ENCODE measurements at places on chromosomes 1 and 21.
A peak's percentile ranks its signal among the peaks of the same experiment; 100 is the strongest.

- ATAC-seq, result peak; percentile 98
Observed at GRCh38 chr1:241551759-241552638, 19.8 kb downstream of the KMO start.

GRCh38 chr1:207964195-207964966, 53.5 kb upstream of the CD34 start:
- no peak for ATAC-seq

DNA sequence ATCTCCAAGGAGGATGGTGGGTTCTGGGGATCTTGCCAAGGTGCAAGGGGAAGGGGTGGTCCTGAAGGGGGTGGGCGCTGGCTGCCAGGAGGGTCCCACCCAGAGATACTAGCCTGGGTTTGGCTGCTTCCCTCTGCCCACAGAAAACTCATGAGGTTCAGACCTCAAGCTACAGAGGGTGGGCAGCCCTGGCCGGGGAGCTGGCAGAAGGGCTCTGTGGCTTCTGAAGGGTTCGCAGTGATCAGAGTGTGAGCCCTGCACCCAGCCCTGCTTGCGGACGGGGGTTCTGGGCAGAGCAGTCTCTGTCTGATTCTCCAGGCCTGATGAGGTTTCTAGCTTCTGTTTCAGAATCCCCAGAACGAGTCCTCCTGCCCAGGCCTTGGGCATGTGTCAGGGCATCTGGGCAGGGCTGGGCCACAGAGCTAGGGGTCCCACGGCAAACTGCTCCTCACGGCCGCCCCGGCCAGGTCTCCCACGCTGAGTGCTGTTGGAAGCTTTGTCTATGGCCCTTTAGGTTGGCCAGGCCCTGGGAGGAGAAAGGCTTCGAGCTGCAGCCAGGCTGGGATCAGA, 635 bp upstream of the MMEL1 start:
- no peak for ATAC-seq

GRCh38 chr1:183989078-183989577, 48.4 kb downstream of the COLGALT2 start:
- ATAC-seq, result peak; percentile 93

GRCh38 chr1:11731691-11732283, 4.1 kb upstream of the AGTRAP start:
- ATAC-seq, result no peak

DNA sequence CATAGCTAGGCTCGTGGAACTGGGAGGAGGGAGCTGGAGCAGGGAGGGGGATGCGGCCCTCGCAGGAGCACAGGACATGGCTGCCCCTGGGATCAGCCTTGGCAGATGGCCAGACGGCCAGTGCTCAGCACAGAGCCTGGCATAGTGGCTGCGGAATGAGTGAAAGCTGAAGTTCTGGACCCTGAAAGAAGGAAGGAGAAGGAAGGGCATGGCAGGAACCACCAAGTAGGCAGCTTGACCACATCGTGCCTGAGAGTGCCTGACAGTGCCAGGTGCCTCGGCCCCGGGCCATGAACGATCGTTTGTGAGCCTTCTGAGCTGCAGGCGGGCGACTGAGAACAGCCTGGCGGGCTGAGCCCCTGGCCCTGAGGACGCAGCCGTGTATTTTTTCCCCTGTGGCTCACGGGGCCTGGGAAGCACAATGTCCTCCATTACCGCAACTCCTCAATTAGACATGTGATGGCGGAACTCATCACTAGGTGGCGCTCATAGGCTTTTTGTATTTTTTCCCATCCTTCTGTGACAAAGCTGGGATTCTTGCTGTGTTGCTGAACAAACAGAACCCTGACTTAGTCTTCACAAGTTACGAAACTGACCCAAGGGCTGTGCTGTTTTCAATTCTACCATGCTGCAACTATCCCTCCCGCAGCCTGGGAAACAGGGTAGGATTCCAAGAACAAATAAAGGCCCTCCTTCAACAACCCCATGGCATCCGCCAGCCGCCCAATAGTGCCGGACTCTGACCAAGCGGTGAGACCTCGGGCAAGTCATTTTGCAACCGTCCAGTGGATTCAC, 29.9 kb upstream of the TMEM61 start:
- ATAC-seq, result peak; percentile 65

GRCh38 chr1:230827801-230828200, 40.5 kb downstream of the C1orf198 start:
- no peak for ATAC-seq

- ATAC-seq, result no peak
Observed at GRCh38 chr1:222098404-222098803, 356.5 kb upstream of the DUSP10 start.

DNA sequence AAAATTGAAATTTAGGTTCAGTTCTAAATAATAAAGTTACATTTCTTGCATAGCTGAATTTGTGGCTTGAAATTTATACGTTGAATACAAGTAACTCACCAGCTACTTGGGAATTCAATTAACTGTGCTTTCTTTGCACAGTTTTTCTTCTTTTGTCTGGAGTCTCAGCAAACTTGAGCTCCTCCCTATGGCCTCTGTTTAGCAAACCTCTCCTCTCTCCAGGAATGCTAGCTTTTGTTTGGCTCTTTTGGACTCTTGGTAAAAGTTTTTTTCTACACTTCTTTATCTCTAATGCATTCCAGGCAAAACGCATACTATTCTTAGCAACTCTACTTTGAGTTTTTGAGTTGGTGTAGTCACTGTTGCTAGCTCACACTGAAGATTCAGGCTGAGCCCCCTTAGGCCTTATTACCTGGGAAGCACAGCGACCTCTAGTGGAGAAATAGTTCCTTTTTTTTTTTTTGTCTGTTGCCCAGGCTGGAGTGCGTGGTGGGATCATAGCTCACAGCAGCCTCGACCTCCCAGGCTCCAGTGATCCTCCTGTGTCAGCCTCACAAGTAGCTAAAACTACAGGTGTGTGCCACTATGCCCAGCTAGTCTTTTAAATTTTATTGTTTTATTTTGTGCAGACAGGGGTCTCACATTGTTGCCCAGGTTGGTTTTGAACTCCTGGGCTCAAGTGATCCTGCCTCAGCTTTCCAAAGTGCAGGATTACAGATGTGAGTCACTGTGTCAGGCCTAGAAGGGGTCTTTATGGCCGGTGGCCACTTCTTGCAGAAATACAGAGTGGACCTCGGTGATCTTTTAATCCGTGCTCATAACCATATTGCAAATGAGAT, 61.7 kb downstream of the CASQ2 start:
- ATAC-seq, result peak; percentile 47

- ATAC-seq, result no peak
Observed at GRCh38 chr21:27380303-27380702, 413.4 kb upstream of the ADAMTS5 start.

- ATAC-seq, result no peak
Observed at GRCh38 chr1:9107136-9107535, 21.8 kb downstream of the GPR157 start.

DNA sequence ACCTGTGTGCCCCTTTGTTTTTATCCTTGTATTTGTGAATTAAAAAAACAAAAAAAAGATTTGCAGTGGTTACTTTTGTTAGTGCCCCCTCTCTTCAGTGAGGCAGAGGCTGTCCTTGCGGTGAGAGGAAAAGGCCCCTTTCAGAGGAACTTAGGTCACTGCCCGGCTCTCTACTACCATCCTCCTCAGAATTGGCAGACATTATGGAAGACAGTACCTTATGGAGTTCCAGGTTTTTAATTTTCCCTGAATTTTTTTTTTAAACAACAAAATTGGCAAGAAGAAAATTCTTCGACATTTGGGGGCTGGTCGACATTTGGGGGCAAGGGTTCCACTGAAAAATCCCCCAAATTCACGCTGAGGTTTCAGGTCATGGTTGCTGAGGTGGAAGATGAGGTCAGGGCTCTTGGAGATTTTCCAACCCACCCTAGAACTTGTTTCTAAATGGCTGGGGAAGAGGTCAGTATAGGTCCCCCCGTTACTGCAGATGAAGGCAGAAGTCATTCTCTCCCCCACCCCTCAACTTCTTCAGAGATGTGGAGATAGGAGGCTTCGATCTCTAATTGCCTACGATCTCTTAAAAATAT, 5.3 kb downstream of the RXFP4 start:
- ATAC-seq, result peak; percentile 22

DNA sequence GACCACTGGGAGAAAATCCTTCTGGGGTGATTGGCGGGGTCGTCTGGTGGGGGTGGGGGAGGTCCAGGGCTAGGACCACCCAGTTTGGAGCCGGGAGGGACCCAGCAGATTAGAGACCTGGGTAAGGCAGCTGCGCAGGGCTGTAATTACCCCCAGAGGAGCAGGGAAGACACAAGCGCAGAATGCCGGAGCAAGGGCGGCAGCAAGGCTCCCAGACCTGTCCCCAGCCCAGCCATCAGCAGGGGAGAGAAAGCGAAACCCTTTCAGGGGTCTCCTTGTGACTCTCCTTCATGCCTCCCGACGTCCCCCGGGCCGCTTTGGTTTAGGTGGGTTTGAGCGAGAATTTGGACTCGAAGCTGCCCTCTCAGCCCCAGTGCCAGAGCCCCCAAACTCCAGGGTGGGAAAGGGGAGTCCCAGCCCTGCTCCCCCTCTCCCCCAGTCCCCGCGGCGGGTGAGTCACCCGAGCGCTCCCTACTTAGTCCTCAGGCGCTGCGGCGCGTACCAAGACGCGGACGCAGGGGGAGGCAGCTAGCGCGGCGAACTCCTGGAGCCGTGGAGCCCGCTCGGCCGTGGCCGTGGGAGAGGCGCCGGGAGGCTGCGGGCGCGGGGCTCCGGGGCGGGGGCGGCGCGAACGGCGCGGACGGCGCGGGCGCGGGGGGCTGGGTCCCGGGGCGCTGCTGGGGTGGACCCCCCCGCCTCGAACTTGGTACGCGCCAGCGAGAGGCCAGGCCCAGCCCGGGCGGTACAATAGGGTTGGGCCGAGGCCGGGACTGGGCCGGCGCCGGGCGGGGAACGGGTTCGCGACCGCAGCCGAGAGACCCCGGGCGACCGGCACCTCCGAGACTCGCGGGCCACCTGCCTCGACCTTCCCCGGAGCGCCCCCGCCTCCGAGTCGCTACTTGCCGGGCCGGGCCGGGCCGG, at the start of gene MAP7D1:
TSS of gene MAP7D1 (plus strand) at position 753 of the 921 bp plus-strand sequence. CDS start 258 bp downstream, outside the sequence.
- peak; percentile 72 for ATAC-seq

DNA sequence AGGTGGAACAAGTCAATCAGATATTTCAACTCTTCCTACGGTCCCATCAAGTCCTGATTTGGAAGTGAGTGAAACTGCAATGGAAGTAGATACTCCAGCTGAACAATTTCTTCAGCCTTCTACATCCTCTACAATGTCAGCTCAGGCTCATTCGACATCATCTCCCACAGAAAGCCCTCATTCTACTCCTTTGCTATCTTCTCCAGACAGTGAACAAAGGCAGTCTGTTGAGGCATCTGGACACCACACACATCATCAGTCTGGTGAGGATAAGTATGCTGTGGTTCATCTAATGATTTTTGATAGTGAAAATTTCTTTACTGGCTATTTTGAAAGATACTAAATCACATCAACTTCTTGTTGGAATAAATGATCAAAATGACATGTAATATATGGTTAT, 67.7 kb upstream of the MPC2 start:
- no peak for ATAC-seq

DNA sequence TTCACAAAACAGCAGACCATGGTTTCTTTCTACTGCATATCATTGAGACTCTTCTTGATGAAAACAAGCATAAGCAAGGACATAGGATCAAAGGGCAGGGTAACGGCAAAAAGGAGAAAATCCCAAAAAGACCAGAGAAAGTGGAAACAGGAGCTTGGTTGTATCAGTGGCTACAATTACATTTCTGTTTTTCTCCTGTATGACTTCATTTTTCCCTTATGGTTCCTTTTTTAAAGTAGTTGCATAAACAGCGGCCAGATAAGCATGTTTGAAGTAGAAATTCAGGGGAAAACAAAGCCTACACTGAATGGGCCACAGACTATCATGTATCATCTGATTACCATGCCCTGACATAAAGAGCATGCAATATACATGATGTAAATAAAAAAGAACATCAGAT, 4.6 kb downstream of the EGLN1 start:
- ATAC-seq, result no peak

- ATAC-seq, result no peak
Observed at GRCh38 chr1:66213491-66213890, 320.5 kb upstream of the SGIP1 start.

GRCh38 chr1:109877317-109877771, 33.3 kb upstream of the CSF1 start:
- no peak for ATAC-seq

DNA sequence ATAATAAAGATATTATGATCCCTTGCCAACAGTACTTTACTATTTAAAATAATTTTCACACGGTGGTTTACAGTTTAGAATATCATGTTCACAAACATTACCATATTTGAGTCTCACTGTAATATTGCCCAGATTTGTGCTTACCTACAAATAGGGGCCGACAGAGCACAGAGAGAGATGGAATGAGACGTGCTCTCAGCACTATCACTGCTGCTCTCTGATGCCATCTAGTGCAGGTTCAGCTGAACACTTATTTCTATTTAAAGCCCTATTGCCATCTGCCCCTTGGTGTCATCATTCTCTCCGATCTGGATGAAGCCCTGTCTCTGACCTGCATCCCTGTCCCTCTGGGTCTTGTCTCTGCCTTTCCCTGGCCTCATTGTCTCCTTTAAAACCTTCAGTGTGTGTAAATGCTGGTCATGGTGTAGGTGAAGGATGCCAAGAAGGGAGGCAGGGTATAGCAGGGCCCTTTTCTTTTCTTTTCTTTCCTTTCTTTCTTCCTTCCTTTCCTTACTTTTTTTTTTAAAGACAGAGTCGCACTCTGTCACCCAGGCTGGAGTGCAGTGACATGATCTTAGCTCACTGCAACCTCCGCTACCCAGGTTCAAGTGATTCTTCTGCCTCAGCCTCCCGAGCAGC, 6.9 kb upstream of the GPATCH4 start:
- ATAC-seq, result peak; percentile 98

- ATAC-seq, result no peak
Observed at GRCh38 chr1:182359645-182360044, 31.9 kb downstream of the GLUL start.

GRCh38 chr1:13801232-13801631, 101.2 kb downstream of the PRDM2 start:
- no peak for ATAC-seq

- ATAC-seq, result peak; percentile 56
Observed at GRCh38 chr1:207698822-207699483, 52.9 kb upstream of the CD46 start.

DNA sequence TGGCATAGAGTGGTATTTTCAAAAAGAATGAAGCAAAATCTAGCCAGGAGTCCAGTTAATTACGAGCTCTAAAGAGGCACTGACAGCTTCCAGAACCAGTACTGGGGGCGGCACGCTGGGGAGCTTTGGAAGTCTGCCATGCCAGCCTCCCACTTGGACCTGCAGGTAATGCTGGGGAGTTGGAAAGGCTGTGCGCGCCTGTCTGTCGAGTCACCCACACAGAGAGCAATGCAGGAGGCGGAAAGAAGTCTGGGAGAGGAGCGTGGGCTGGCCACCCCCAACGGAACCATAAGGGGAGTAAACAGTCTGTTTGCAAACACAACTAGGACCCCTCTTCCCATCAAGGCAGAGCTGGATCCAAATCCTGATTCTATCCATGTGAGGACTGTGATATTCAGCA, 84.5 kb downstream of the BEND5 start:
- no peak for ATAC-seq
